A549 treated with AZD2906 at 1 μM for 4 hours (cell line): ENCODE measurements at places on chromosomes 11 and 22. TPM values are rescaled to one million over a fixed set of nuclear protein-coding genes. Genes with fewer than 3 reads are reported as not detected.

Gene TRIM51
- total RNA-seq, result not detected in 5 replicates

Gene KCNJ11
- 7.0 to 9.2 TPM (median 8.7 TPM) in 5 replicates for total RNA-seq

Gene THRSP
- not detected in 5 replicates for total RNA-seq

Gene TRPM5
- not detected in 5 replicates for total RNA-seq

Gene MOV10L1
- total RNA-seq, result not detected in 5 replicates

Gene TCP11L1
- total RNA-seq, result 17.8 to 26.6 TPM (median 21.6 TPM) in 5 replicates

Gene APOL5
- not detected in 5 replicates for total RNA-seq

Gene SMIM35
- not detected in 5 replicates for total RNA-seq

Gene TRIM22
- total RNA-seq, result 0.60 to 1.8 TPM (median 1.1 TPM) in 5 replicates

Gene NAV2
- total RNA-seq, result 20.8 to 29.3 TPM (median 27.4 TPM) in 5 replicates

Gene GSTT2B
- 0.15 to 0.48 TPM (median 0.34 TPM) in 5 replicates for total RNA-seq

Gene CDC42BPG
- 1.3 to 1.8 TPM (median 1.5 TPM) in 5 replicates for total RNA-seq

Gene DGAT2
- total RNA-seq, result 1.0 to 1.7 TPM (median 1.5 TPM) in 5 replicates

Gene TRIM48
- total RNA-seq, result not detected in 5 replicates

Gene KLHDC7B
- total RNA-seq, result 0.02 to 0.03 TPM (median 0.03 TPM) in 3 of 5 replicates, not detected in the others

Gene MMP11
- 0.13 to 0.29 TPM (median 0.18 TPM) in 5 replicates for total RNA-seq

Gene GAB4
- not detected in 5 replicates for total RNA-seq

Gene KRTAP5-10
- not detected in 5 replicates for total RNA-seq

Gene ZNF202
- total RNA-seq, result 8.4 to 10.3 TPM (median 9.0 TPM) in 5 replicates

Gene PNPLA5
- total RNA-seq, result 0.03 to 0.07 TPM (median 0.06 TPM) in 3 of 5 replicates, not detected in the others

Gene SLC43A1
- 2.2 to 3.0 TPM (median 2.5 TPM) in 5 replicates for total RNA-seq

Gene OR8D1
- not detected in 5 replicates for total RNA-seq

Gene ST14
- total RNA-seq, result 0.04 to 0.23 TPM (median 0.06 TPM) in 5 replicates

Gene DENND6B
- total RNA-seq, result 2.4 to 3.6 TPM (median 3.2 TPM) in 5 replicates

Gene FAM227A
- total RNA-seq, result 0.38 to 0.68 TPM (median 0.60 TPM) in 5 replicates

Gene CASP5
- total RNA-seq, result not detected in 5 replicates

Gene CLMP
- 16.3 to 25.5 TPM (median 24.1 TPM) in 5 replicates for total RNA-seq

Gene NLRP14
- not detected in 5 replicates for total RNA-seq

Gene JHY
- 2.9 to 3.9 TPM (median 3.3 TPM) in 5 replicates for total RNA-seq

Gene CDC42EP2
- 14.1 to 21.9 TPM (median 19.2 TPM) in 5 replicates for total RNA-seq

Gene CENPM
- 27.0 to 40.5 TPM (median 35.9 TPM) in 5 replicates for total RNA-seq

Gene DSCAML1
- total RNA-seq, result 0.14 to 0.64 TPM (median 0.34 TPM) in 5 replicates

Gene GUCY1A2
- 0.03 to 0.09 TPM (median 0.08 TPM) in 5 replicates for total RNA-seq

Gene POLD4
- total RNA-seq, result 182 to 236 TPM (median 217 TPM) in 5 replicates

Gene APOL4
- total RNA-seq, result 0.01 to 0.05 TPM (median 0.03 TPM) in 4 of 5 replicates, not detected in the other

Gene OR5A1
- total RNA-seq, result not detected in 5 replicates

Gene OR6A2
- total RNA-seq, result not detected in 5 replicates

Gene APOBEC3H
- 0.22 to 0.64 TPM (median 0.30 TPM) in 5 replicates for total RNA-seq

Gene PHETA2
- not detected in 5 replicates for total RNA-seq

Gene MMP13
- total RNA-seq, result 0.04 to 0.08 TPM in 2 of 5 replicates, not detected in the others

Gene PKDREJ
- not detected in 5 replicates for total RNA-seq

Gene OR52E6
- not detected in 5 replicates for total RNA-seq

Gene MIF
- total RNA-seq, result 487 to 986 TPM (median 932 TPM) in 5 replicates

Gene OR2D2
- not detected in 5 replicates for total RNA-seq

Gene SYNGR1
- 10.5 to 12.4 TPM (median 11.8 TPM) in 5 replicates for total RNA-seq

Gene SCN4B
- total RNA-seq, result 0.01 to 0.05 TPM (median 0.04 TPM) in 4 of 5 replicates, not detected in the other

Gene MUC5AC
- total RNA-seq, result 0.95 to 1.9 TPM (median 1.6 TPM) in 5 replicates

Gene APOA4
- not detected in 5 replicates for total RNA-seq

Gene PHLDA2
- 81.8 to 133 TPM (median 110 TPM) in 5 replicates for total RNA-seq

Gene PRR33
- not detected in 5 replicates for total RNA-seq
